ENCODE measurements at places on chromosomes 7 and 10.

DNA sequence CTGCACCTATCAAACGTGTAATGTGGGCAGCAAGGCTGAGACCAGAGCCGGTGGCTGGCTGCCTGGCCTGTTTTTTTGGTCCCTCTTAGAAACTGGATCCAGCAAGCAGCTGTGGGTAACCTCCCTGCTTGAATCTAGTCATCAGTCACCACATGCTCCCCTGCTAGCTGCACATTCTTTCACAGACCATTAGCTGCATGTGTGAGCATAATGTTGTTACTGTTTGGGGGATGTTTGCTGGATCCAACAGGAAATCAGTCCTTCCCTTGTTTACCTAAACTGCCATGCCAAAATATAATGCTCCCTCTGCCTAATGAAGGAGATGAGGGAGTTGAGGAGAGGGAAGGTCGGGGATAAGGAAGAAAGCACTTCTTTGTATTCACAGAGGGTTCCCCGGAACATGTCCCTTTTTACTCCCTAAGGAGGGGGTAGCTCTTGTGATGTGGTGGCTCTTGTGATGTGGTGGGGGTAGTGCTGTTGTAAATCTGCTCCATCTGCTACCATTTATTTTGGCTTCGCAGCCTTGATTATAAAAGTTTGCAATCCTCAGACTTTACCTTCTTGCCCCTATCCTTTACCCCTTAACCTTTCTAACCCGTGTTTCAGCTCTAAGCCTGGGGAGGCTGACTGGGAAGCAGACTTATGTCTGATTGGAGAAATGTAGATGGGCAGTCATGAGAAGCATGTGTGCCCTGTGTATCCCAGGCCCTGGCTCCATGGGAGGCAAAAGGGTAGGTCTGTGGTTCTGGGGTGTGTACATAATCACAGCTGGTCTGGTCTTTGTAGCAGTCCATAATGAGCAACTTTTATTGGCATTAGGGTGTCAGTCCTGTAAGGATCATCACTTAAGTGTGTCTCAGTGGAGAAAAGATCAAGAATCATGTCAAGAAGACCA is 20.8 kb downstream of the LOXL4 start:
- DNase-seq, result no peak

DNA sequence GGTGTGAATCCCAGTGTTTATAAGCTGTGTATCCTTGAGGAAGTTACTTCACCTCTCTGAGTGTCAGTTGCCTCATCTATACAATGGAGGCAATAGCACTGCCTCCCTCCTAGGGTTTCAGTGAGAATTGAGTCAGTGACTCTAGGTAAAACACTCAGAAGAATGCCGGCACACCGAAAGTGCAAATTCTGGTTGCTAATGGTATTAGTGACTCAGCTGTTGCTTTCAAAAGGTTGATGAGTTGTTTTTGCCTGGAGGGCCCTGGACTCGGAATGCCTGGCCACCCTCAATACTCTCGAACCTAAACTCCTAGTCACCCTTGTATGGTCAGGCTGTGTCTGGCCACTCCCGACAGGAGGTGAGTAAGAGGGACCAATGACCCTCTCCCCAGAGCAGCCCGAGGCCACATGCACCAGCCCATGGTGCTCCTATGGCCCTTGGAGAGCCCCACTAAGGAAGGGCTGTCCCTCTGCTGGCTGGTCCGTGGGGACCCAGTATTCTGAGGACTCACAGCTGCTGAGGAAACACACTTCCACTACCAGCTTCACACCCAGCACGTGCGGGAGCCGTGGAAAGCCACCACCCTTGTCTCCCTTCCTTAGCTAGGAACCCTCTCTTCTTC is 60.2 kb downstream of the CALML3 start:
- peak; percentile 63 for DNase-seq

- DNase-seq, result no peak
Observed at GRCh38 chr10:101563497-101564040, 24.5 kb downstream of the POLL start.

DNA sequence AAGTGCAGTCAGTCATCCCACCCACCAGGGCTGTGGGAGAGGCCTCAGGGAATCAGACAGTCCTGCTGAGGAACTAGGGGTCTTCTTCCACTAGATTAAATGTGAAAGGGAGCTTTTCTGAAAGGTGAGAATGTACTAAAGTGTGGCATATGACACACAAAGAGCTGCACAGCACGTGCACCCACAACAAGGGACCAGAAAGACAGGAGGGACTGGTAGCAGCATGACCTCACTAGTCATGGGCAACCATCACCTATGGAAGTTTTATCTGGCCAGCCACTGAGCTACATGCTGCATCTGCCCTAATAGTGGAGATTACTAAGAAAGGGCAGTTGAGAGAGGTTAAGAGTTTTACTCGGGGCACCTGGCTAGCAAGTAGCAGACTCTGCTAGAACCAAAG is 204.4 kb upstream of the AOAH start:
- DNase-seq, result no peak

- DNase-seq, result no peak
Observed at GRCh38 chr7:156840134-156840533, 52.8 kb downstream of the LMBR1 start.

DNA sequence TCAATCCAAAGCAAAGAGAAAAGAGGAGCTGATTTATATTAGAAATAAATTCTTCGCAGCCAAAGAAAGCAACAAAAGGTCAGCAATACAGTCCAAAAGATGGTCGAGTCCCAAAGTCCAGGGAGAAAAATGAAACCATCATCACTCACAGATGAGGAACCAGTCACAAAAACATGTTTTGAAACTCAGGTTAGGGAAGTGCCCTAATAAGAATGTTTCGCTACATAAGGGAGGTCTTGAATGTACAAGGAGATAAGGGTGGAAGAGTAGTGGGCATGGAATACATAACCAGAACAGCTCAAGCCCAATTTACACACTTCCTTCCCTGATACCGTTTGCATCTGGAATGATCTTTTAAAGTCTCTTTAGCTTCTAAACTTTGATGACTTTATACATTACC is 53.6 kb downstream of the VPS41 start:
- no peak for DNase-seq

DNA sequence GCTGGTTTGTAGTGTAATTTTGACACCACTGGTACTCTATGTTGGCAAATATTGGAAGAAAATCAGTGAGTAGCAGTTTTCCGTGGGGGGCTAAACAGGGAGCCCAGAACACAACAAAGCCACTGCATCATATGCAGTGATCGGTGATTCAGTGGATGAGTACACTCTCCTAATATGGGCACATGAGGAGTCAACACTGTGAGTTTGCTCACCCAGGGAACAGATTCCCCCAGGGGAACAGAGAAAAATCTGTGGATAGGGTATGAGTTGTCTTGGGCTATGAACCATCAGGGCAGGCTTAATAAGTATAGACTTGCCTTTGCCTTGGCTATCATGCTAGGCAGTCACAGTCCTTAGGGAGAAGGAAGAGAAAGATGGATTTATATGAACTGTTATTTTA is 227.7 kb upstream of the SEMA3E start:
- DNase-seq, result no peak

- DNase-seq, result no peak
Observed at GRCh38 chr10:88971221-88972061, 18.9 kb upstream of the ACTA2 start.

DNA sequence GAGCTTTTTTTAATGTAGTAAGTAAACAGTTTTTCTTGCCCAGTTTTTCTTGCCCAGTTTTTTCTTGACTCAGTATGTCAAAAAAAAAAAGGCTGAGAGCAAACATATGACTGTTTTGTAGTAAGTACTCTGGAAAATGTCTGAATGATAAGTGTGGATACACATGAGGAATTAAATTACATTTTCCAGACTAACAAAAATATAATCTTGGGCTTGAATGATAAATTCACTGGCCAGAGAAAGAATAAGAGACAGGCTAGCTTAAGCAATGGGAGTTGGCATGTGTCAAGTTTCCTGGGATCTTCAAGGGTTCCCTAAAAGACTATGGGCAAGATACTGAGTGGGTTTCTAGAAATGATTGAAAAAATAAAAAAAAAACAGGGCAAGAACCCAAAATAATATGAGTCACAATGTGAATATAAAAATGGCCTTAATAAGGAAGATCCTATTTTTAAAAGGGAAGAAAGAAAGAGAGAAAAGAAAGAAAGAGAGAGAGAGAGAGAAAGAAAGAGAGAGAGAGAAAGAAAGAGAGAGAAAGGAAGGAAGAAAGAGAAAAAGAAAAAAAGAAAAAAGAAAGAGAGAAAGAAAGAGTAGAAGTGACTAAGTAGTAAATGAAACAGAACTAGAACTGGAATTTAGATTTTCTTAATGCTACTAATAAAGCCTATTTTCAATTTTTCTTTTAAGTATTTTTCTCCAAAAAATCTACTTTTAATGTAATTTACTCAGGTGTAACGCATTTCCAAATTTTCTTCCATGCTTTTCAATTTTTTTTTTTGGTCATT is 60.2 kb downstream of the TFPI2 start:
- DNase-seq, result no peak

DNA sequence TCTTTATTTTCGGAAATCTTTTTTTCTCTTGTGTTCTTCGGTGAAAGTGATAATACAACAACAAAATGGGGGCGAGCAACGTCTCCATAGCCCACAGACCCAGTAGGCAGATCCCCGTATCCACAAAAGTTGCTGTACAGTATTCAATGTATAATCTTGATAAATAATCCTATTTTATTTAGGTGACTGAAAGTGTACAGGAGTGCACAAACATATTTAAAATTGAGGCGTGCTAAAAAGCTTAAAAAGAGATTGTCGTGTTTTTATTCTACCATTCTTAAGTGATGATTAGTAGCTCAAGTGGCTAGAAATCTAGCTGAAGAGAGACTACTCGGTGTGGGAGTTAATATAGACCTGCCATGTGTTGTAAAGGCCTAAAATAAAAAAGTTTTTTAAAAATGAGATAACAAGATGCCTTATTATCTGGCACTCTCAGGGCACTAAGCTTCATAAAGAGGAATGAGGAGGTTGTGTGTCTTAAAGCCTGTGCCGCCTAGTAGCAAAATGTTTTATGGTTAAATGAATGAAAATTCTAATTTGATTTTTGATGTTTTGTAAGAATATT is 1.6 kb downstream of the CAPZA2 start:
- no peak for DNase-seq

GRCh38 chr7:124700655-124701054 is 64.9 kb downstream of the GPR37 start:
- DNase-seq, result no peak

- DNase-seq, result no peak
Observed at GRCh38 chr10:34327184-34327583, 487.9 kb downstream of the PARD3 start.

DNA sequence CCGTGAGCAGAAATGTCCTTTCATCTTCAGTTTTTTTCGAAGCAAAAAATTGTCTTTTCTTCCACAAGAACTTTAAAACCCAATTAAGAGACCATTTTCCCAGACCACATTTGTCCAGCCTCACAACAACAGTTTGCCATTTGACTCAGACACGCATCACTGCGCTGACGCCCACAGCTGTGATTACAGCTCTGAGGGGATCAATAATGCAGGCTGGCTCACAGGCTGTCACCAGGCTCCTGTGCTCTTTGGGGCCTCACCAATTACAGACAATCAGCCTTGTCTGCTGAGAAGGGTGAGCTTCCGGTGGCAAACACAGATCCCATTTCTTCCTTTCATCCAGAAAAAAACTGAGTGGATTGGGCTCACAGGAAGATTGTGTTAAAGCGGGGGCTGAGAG is 33.3 kb downstream of the DDC start:
- DNase-seq, result no peak

DNA sequence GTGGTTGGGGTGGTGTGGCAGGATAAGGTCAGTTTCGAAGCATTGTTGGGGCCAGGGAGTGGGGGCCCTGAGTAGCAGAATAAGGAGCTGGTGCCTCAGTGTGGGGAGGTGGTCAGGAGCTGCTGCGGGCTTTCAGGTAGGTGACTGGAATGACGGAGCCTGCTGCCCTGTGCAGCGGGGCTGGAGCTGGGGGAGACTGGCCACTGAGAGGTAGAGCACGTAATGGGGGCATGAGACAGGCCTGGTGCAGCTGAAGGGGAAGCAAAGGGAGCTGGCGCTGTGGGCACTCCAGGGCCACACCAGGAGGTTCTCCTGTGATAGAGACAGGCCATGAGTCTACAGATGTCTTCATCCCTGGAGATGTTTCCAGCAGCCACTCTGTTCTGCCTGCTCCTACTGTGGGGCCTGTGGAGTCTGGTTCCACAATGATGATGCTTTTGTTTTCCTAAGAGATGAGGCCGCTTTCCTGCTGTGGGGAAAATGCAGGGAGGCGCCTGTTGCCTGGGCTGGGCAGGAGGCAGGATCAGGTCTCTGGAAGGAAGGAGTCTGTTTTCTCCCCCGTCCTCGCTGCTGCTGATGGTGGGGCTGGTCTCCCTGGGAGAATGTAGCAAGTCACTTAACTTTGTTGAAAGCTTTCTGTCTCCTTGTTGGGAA is 31.1 kb downstream of the NUB1 start:
- no peak for DNase-seq

- DNase-seq, result no peak
Observed at GRCh38 chr7:130441408-130441869, 623 bp upstream of the CEP41 start.

GRCh38 chr10:17981766-17982380 is 30.2 kb downstream of the SLC39A12 start:
- DNase-seq, result no peak

GRCh38 chr10:5668429-5668828 is 2.0 kb upstream of the ASB13 start:
- DNase-seq, result no peak

DNA sequence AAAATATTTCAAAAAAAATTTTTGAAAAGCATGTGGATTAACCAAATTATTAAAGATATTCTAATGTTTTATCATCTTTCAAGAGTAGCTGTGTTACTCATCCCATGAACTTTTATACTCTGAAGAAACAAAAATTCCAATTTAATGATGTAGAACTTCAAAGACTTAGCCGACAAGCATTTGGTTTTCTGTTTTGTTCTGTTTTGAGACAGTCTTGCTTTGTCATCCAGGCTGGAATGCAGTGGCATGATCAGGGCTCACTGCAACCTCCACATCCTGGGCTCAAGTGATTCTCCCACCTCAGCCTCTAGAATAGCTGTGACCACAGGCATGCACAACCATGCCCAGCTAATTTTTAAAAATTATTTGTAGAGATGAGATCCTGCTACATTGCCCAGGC is 17.8 kb upstream of the LCOR start:
- DNase-seq, result no peak

- DNase-seq, result no peak
Observed at GRCh38 chr7:98518159-98518947, 98.7 kb upstream of the NPTX2 start.

DNA sequence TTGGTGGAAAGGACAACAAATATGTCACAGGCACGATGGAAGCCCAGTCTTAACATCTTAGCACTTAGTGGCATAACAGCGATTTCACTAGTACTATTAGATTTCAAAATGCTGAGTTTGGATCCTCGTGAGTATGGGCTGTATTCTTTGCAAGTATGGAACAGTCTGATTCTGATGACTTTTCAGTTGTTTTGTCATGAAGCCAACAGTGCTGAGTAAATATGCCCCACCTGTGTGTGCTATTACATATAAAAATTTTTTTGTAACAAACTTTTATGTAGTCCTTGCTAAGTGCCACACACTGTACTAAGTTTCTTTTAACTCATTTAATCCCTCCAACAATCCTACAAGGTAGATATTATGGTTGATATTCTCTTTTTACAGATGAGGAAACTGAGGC is 30.8 kb downstream of the MTURN start:
- DNase-seq, result no peak

- peak; percentile 83 for DNase-seq
Observed at GRCh38 chr7:151876899-151877777, at the start of gene PRKAG2. TSS of gene PRKAG2 (minus strand) at chr7:151877115. CDS start at chr7:151876620, 495 bp downstream.

GRCh38 chr7:153034791-153035190 is 275.2 kb downstream of the ACTR3B start:
- no peak for DNase-seq

Data from GM20000 (cell line).